ENCODE measurements at places on chromosomes 4 and X.

GRCh38 chr4:152099555-152099954, 338.7 kb upstream of the GATB start:
- DNase-seq: no peak

- no peak for DNase-seq
These were observed 16.1 kb upstream of the SPANXD start for GRCh38 chrX:141714680-141715079.

DNA sequence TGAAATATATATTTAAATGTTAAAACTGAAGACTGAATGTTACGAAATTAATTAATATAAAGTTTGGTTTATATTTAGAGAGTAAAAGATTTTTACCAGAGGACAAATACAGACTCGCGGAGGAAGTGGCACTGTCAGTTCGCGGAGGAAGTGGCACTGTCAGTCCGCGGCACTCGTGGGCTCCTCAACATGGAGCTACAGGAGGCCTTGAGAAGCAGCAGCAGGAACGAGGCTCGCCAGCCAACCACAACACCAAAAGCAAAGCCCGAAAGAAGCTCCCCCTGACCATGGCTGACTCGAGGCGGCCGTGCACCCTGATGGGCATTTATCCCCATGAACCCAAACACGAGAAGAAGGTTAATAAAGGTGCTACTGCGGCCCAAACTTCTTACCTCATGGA, 125.3 kb upstream of the PABPC4L start:
- no peak for DNase-seq

GRCh38 chr4:4502694-4503311, 39.0 kb downstream of the STX18 start:
- DNase-seq: no peak

DNA sequence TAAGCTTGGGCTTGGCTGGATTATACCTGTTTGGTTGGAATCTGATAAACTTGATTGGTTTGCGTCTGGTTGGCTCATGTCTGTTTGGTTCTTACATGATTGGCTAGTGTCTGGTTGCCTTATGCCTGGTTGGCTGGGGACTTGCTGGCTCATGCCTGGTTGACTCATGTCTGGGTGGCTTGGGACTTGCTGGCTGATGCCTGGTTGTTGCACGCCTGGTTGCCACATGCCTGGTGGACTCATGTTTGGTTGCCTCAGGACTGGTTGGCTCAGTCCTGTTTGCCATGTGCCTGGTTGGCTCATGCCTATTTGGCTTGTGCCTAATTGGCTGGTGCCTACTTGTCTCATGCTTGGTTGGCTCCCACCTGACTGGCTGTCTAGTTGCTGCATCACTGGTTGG, 104.5 kb downstream of the APOOL start:
- DNase-seq: no peak

GRCh38 chr4:151021637-151022334, 6.7 kb upstream of the LRBA start:
- DNase-seq: no peak

DNA sequence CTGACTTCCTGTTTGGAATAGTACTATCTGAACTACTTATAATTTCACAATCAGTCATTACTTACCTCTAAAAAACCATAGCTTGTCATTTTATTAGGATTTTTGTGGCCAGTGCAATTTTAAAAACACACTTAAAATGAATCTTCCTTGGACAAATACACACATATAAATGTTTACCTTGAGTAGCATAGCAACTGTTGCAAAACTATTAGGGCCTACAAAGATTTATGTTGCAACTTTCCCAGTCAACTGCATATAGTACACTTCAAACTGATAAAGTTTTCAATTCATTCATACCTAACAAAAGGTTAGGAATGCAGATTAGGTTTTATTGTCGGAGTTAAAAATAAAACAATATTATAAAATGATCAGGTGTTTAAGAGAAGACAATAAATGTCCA, 193.0 kb downstream of the PDGFC start:
- DNase-seq: no peak

DNA sequence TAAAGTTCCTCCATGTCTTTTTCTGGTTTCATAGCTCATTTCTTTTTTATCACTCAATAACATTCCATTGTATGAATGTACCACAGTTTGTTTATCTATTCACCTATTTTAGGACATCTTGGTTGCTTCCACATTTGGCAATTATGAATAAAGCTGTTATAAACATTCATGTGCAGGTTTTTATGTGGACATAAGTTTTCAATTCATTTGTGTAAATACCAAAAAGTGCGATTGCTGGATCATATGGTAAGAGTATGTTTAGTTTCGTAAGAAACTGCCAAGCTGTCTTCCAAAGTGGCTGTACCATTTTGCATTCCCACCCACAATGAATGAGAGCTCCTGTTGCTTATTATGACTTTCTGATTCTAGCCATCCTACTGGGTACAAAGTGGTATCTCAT, 36.3 kb upstream of the ZFX start:
- no peak for DNase-seq

DNA sequence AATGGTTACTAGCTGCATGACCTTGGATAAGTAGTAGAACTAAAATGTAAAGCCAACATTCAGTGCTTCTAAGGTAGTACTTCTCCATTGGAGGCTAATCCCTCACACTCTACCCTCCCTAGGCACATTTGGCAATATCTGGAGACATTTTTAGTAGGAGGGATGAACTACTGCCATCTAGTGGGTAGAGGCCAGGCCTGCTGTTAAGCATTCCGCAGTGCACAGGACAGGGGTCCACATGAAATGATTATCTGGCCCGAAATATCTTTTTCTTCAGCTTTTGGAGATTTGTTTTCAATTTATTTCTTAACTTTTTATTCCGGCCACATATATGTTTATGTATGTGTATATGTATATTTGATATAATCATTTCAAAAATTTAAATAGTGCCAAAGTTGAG, 36.0 kb upstream of the SPANXC start:
- no peak for DNase-seq

DNA sequence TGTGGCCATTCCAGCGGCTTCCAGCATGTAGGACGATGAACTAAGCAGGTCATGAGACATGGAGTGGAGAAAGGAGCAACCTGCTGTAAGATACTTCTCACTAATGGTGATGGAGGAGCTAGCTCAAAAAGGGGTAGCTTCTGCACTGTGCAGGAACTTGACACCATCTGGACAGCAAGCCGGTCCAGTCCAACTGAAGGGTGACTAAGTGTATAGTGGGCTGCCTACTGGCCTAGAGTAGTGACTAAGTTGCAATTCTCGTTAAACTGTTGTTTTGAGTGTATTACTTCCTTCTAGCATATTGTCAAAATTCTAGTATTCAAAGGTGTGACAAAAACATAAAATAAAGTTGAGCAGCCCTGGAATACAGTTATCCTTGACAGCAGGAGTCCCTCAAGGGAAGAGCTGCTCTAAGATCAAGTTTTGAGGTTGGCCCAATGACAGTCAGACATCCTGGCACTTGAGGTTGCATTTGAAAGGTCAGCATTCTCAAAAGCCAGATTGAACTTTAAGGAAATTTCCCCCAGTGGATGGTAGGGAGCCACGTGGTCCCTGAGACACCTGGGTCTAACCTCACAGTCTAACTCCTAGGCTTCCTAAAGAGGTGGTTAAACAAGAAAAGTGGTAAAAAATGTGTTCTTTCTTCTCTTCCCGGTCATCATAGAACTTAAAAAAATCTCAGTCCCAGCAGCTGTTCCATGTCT, 8.0 kb downstream of the CETN2 start:
- no peak for DNase-seq

DNA sequence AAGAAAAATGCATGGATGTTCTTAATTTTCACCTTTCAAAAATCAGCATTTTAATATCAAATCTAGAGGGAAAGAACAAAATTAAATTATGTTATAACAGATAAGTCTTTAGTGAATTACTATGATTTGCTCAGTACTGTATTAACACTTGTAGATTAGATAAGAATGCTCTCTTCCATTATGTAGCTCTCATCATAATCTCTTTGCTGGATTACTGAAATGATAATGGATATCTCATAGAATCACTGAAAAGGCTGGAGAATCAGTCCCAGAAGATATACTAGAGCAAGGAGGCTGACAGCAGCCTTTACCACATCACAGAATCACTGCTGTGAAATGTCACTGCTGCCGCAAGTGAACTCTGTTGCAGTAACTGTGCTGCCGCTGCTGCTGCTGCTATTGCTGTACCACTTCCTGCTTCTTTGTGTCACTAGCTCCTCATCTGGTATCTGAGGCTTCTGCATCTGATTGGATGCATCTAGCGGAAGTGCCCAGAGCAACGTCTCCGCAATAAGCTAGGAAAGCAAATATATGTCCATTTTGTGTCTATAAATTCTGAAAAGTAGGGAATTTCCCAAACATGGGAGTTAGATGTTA, 738.2 kb downstream of the ADGRL3 start:
- peak; percentile 2 for DNase-seq

DNA sequence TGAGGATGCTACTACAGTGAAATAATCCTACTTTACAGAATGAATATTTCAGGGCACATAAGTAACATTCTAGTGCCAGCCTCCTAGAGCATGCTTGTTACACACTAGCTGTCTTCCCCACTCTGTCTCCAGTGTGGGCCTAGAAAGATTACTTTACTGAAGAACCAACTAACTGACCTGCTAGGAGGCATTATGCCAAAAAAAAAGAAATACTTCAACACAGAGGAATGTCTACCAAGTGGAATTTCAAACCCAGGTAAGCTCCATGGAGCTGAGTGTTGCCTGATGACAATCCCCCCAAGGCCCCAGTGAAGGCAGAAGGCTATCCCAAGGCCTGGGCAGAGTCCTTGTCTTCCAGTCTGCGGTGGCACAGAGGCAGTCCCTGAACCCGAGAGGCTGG, 40.9 kb upstream of the STS start:
- no peak for DNase-seq

GRCh38 chr4:142844782-142845181, 1.3 kb downstream of the INPP4B start:
- no peak for DNase-seq

DNA sequence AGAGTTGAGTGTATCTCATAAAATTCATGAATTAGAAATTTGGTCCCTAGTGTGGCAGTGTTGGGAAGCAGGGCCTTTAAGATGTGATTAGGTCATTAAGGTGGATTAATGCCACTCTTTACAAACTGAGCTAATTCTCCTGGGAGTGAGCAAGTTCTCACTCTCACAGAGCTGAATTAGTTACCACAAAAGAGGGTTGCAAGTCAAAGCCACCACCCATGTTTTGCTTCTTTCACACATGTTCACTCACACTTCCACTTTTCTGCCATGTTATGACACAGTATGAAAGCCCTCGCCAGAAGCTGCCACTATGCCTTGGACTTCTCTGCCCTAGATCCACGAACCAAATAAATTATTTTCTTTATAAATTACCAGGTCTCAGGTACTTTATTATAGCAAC, 332.1 kb downstream of the ARAP2 start:
- no peak for DNase-seq

- no peak for DNase-seq
These were observed 269.3 kb upstream of the ADGRL3 start for GRCh38 chr4:60930866-60931265.

- no peak for DNase-seq
These were observed 60.8 kb downstream of the AWAT2 start for GRCh38 chrX:69988955-69989394.

GRCh38 chr4:176380352-176381157, 60.8 kb downstream of the SPCS3 start:
- no peak for DNase-seq

- no peak for DNase-seq
These were observed 15.6 kb downstream of the TLR8 start for GRCh38 chrX:12921886-12922598.

DNA sequence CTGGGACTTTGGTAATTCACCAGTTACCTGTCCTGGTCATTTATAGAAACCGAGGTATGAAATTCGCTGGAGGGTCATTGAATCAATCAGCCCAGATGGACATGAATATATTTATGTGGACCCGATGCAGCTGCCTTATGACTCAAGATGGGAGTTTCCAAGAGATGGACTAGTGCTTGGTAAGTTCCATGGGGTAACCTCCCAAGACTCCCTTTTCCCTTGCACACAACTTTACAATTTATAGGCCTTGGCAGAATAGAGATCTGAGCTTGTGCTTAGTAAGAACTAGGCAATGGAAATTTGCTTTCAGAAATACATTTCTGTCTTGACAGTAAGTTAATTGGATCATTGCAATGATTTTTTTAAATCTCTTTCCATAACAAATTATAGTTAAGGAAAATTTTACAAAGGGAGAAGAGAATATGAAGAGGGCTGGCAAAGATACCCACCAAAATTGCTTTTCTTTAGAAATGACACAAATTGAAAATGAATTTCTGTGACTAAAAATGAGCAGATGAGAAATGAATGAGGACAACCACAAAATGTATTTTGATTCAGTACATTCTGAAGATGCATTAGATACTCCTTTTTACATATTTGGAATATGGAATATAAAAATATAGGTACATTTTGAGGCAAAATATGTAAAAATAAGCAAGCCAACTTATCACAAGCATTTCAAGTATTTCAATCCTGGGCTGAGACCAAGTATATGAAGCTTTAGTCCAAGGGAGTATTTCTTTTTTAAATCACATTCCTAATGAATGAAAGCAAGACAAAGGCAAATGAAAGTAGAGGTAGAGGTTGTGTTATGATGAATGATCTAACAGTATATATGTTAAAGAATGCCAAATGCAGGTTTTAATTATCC, 45.9 kb downstream of the PDGFRA start:
- no peak for DNase-seq

DNA sequence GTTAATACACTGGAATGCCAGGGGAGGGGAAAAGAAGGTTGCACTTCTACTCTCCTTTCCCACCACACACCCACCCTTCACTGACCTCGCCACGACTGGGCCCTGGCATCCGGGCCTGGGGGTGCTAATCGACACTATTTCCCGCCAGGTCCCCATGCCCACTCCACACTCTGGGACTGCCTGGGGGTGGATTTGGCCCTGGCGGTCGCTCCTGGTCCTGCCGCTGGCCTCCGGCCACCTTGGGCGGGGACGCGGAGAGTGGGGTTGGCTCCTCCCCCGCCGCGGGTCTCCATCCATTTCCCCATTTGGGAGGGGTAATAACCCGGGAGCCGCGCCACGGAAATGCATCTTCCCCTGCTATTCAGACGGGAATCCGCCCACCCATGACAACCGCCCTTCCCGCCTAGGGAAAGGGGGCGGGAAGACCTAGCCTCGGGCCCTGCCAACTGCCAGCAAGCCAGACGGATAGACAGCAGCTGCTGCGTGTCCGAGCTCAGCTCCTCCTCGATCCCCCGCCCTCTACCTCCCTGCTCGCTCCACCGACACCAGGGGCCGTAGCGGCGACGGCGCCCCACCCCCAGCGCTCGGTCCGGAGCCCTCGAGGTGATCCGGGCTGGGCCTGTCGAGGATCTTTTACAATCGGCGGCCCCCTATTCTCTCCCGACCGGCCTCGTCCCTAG, 78.1 kb downstream of the RLIM start:
- DNase-seq: peak; percentile 51

GRCh38 chr4:88610771-88611170, 18.5 kb downstream of the HERC3 start:
- DNase-seq: peak; percentile 27

GRCh38 chr4:48970471-48970921, 15.6 kb upstream of the CWH43 start:
- DNase-seq: peak; percentile 54

GRCh38 chr4:16537926-16538325, 311.7 kb upstream of the TAPT1 start:
- no peak for DNase-seq

GRCh38 chr4:112266823-112267222, 18.9 kb downstream of the TIFA start:
- peak; percentile 27 for DNase-seq

- DNase-seq: no peak
These were observed 18.1 kb downstream of the CD40LG start for GRCh38 chrX:136666088-136666487.

Measured in trophoblast cell (in vitro differentiated cells and primary cell).